Chondrocyte (in vitro differentiated cells): ENCODE measurements at places on chromosomes 2 and 18. TPM values are rescaled to one million over a fixed set of nuclear protein-coding genes. Genes with fewer than 3 reads are reported as not detected.
A peak's percentile ranks its signal among the peaks of the same experiment; 100 is the strongest.

GRCh38 chr2:199679883-199680282 lies 171.1 kb downstream of the FTCDNL1 start:
- no peak overlapping the region for H3K27ac ChIP-seq
- no peaks in the 10 kb centered on the region for H3K36me3 ChIP-seq
- H3K4me3 ChIP-seq: no peak overlapping the region
- no peaks in the 10 kb centered on the region for H3K4me1 ChIP-seq
- no peak for DNase-seq
- peaks cover 15% of the 10 kb centered on the region for H3K27me3 ChIP-seq

DNA sequence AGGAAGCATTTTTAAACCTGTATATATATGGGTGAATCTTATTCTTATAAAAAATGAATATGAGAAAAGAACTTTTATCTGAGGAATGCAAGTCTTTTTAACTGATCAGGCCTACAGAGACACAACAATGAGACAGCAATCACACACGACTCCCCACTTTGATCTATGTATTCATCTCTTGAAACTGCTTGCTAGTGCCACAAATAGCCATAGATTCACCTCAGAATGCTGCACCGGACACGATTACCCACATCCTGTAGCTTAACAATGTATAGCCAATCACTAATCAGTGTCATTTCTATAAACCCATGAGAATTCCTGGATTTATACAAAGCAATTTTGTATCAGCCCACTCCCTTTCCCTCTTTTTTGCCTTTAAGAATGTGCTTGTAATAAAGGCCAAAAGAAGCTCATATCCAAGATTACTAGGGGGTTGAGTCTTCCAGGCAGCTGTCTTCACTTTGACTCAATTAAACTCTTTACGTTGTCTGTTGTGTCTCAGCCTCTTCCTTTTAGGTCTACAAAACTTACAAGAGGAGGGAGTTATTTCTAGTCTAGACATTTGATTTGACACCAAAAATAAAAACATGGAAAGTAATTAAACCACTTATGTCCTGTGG lies 94.9 kb downstream of the MBD2 start:
- H3K4me3 ChIP-seq: no peak overlapping the region
- peaks cover 23% of the 10 kb centered on the region for H3K4me1 ChIP-seq
- no peak overlapping the region for H3K27ac ChIP-seq

DNA sequence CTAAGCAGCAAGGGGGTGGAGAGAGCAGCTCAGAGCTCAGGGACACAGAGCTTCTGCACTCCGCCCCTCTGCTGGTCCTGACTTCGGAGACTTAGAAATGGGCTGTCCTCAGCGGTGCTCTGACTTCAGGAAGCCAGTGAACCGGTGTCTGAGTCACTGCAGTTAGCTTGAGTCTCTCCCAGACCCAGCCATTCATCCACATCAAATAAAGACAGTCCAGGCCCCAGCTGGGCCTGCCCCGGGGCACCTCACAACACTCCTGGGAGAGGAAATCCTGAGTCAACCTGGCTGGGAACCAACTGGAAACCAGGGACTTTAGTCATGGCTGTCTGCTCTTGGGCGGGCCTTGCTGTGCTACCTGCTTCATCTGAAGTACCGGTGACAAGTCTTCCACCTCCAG lies 5.4 kb upstream of the ITGB6 start:
- H3K36me3 ChIP-seq: peaks cover 5% of the 10 kb centered on the region
- peak overlapping the region; percentile 61 for H3K4me3 ChIP-seq
- no peak for DNase-seq
- H3K27me3 ChIP-seq: no peaks in the 10 kb centered on the region
- peak overlapping the region; percentile 96 for H3K27ac ChIP-seq
- H3K4me1 ChIP-seq: peaks cover 86% of the 10 kb centered on the region

DNA sequence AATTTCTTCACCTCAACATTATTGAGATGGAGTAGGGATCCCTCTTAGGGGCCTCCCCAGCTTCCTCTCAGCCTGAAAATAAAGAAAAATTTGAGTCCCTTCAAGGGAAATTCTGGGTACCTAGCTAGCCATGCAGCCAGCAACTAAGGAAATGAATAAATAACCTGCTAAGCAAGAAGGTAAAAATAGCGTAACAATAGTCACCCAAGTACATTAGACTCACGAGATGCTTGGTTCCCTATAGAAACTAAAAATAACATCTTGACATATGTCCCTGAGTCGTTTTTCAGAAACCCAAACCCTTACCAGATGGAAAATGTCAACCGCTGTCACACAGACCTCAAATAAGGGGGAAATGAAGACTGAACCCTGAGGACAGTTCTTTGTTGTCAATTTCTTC lies 51.9 kb downstream of the CACNB4 start:
- H3K36me3 ChIP-seq: no peaks in the 10 kb centered on the region
- no peak for DNase-seq
- H3K4me3 ChIP-seq: no peak overlapping the region
- H3K27ac ChIP-seq: no peak overlapping the region

DNA sequence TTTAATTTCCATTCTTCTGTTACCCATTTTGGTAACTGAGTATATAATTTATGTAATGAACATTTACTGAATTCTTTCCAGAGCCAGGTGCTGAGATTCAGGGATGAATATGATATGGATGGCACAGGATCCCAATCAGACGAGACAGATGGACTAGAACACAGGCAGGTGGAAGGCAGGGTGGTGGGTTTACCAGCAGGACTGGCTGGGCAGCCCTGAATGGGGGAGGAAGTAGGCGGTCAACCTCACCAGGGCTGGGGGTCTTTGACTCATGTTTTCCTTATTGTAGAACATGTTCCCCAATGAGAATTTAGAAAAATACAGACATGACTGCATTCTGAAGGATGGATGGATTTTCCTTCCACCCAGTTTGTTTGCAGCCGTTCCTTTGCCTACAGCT lies 80.3 kb downstream of the CIB4 start:
- H3K27me3 ChIP-seq: peaks cover 62% of the 10 kb centered on the region
- DNase-seq: no peak
- H3K4me3 ChIP-seq: no peak overlapping the region
- no peak overlapping the region for H3K27ac ChIP-seq
- peaks cover 9% of the 10 kb centered on the region for H3K4me1 ChIP-seq

GRCh38 chr18:24220318-24220688 lies 81.4 kb downstream of the CABYR start:
- no peak overlapping the region for H3K4me3 ChIP-seq
- peaks cover 3% of the 10 kb centered on the region for H3K36me3 ChIP-seq
- peaks cover 19% of the 10 kb centered on the region for H3K4me1 ChIP-seq
- no peaks in the 10 kb centered on the region for H3K27me3 ChIP-seq
- H3K27ac ChIP-seq: no peak overlapping the region
- DNase-seq: no peak

DNA sequence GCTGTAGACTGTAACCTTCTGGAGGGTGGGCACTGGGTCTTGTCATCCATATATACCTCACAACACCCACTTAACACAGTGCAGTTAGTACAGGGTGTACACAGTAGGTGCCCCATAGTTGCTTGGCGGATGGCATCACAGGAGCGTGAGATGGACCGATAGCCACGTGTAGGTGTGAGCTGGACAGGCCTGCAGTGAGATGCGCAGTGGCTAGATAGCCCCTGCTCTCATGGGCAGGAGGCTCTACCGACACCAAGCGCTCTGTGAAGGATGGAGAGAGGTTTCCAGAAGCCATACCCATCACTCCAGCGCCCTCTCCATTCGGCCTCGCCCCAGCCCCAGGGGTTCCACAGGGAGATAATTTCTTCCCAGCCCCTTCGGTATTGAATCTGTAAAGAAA lies 49.5 kb downstream of the CAPN13 start:
- H3K4me1 ChIP-seq: peaks cover 5% of the 10 kb centered on the region
- H3K4me3 ChIP-seq: no peak overlapping the region
- peaks cover 30% of the 10 kb centered on the region for H3K27me3 ChIP-seq
- DNase-seq: peak; percentile 52

DNA sequence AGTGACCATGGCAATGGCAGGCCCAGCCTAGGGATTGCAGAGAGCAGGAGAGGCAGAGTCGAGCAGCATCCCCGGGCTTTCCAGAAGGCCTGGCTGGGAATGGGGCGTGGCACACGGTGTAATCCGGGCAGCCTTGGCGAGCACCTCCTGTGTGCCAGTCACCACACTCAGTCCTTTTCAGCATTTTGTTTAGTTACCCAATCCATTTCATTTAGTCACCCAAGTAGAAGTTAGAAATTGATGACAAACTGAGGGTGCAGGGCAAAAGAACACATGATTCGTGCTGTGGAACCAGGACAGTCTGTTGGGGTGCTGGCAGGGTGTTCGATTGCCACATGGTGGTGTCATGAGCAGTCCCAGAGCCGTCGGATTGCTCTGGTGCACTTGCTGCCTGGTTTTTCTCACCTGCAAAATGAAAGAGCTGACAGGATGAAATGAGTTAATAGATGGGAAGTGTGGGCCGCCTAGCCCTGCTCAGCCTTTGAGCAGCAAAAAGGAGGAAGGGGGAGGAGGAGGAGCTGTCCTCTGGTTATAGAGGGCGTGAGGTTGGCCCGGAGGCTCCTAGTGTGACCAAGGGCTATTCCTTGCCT lies 299.4 kb downstream of the AGAP1 start:
- no peak for DNase-seq
- no peaks in the 10 kb centered on the region for H3K27me3 ChIP-seq
- peaks cover 8% of the 10 kb centered on the region for H3K36me3 ChIP-seq
- H3K4me1 ChIP-seq: no peaks in the 10 kb centered on the region

- peaks cover 22% of the 10 kb centered on the region for H3K27me3 ChIP-seq
- DNase-seq: no peak
- H3K4me1 ChIP-seq: no peaks in the 10 kb centered on the region
- H3K36me3 ChIP-seq: no peaks in the 10 kb centered on the region
- H3K27ac ChIP-seq: no peak overlapping the region
These were observed 59.1 kb downstream of the CMPK2 start for GRCh38 chr2:6806604-6807003.

DNA sequence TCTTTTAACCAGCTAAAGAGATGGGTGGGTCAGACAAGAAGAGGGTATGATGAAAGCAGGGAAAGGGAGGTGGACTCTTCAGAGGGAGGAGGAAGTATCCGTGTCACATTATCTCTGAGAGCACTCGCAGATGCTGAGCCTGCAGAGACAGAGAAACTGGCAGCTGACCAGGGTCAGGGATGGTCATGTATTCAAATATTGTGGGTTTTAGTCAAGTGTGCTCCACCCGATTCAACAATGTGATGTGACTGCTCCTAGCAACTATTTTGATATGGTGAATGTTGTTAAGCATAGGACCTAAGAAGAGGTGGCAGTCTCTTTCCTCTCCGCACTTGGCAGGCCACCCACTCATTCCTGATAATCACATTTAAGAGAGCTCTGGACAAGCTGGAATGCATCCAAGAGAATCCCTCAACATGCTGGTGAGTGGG lies 1.3 kb upstream of the CLIP4 start:
- H3K4me3 ChIP-seq: peak overlapping the region; percentile 69
- no peaks in the 10 kb centered on the region for H3K36me3 ChIP-seq
- H3K27ac ChIP-seq: peak overlapping the region; percentile 91
- H3K4me1 ChIP-seq: peaks cover 55% of the 10 kb centered on the region
- no peak for DNase-seq

- H3K27me3 ChIP-seq: no peaks in the 10 kb centered on the region
- no peaks in the 10 kb centered on the region for H3K36me3 ChIP-seq
- H3K4me1 ChIP-seq: peaks cover 93% of the 10 kb centered on the region
These were observed 30.1 kb downstream of the MBP start for GRCh38 chr18:77102259-77103040.

DNA sequence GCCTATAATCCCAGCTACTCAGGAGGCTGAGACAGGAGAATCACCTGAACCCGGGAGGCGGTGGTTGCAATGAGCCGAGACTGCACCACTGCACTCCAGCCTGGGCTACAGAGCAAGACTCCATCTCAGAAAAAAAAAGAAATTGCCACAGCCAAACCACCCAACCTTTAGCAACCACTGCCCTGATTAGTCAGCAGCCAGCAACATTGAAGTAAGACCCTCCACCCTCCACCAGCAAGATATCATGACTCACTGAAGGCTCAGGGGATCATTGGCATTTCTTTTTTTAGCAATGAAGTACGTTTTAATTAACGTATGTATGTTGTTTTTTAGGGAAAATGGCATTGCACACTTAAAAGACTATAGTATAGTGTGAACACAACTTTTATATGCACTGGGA lies 349.1 kb upstream of the ACVR2A start:
- H3K4me1 ChIP-seq: peaks cover 3% of the 10 kb centered on the region
- H3K36me3 ChIP-seq: no peaks in the 10 kb centered on the region
- H3K27ac ChIP-seq: no peak overlapping the region
- no peak overlapping the region for H3K4me3 ChIP-seq

GRCh38 chr18:73908323-73908722 lies 239.3 kb downstream of the FBXO15 start:
- DNase-seq: no peak
- peaks cover 1% of the 10 kb centered on the region for H3K36me3 ChIP-seq
- no peaks in the 10 kb centered on the region for H3K4me1 ChIP-seq

GRCh38 chr2:116952254-116952653 lies 862.2 kb upstream of the DDX18 start:
- no peaks in the 10 kb centered on the region for H3K27me3 ChIP-seq
- no peaks in the 10 kb centered on the region for H3K36me3 ChIP-seq
- H3K27ac ChIP-seq: no peak overlapping the region
- H3K4me1 ChIP-seq: no peaks in the 10 kb centered on the region

DNA sequence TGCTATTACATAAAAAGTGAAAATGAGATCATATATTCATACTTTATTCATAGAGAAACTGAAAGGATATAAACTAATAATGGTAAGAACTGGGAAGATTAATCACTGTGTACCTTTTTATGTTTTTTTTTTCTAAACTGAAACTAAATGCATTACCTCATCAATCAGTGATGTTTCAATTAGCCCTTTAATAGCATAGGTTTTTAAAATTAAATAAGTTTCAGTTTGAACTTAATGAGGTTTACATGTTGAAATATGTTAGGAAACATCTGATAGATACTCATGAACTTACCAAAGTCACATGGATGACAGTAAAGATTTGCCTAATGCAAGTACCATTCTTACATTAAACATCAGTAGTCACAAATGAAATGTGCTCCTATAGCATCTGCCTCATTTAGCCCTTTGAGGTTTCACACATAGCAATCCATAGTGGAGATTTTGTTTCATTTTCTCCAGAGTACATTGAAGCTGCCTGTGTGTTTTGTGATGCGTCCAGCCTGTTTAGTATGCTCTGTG lies 8.9 kb downstream of the MAPRE2 start:
- H3K27ac ChIP-seq: peak overlapping the region; percentile 41
- no peak overlapping the region for H3K4me3 ChIP-seq
- H3K36me3 ChIP-seq: peaks cover 3% of the 10 kb centered on the region
- no peaks in the 10 kb centered on the region for H3K27me3 ChIP-seq
- no peak for DNase-seq

GRCh38 chr18:46475390-46475752 lies 181.6 kb downstream of the LOXHD1 start:
- H3K36me3 ChIP-seq: no peaks in the 10 kb centered on the region
- H3K4me1 ChIP-seq: peaks cover 6% of the 10 kb centered on the region
- peaks cover 32% of the 10 kb centered on the region for H3K27me3 ChIP-seq
- no peak for DNase-seq
- no peak overlapping the region for H3K4me3 ChIP-seq
- H3K27ac ChIP-seq: no peak overlapping the region

- H3K27me3 ChIP-seq: no peaks in the 10 kb centered on the region
- peaks cover 18% of the 10 kb centered on the region for H3K4me1 ChIP-seq
- DNase-seq: no peak
- H3K27ac ChIP-seq: no peak overlapping the region
- no peak overlapping the region for H3K4me3 ChIP-seq
- no peaks in the 10 kb centered on the region for H3K36me3 ChIP-seq
These were observed 198.0 kb upstream of the CCDC150 start for GRCh38 chr2:196441527-196441926.

Gene SIX3
- total RNA-seq: not detected in 3 replicates

Gene CERKL
- not detected in 3 replicates for total RNA-seq

Gene RAD51AP2
- total RNA-seq: not detected in 3 replicates

Gene ZNF521
- total RNA-seq: 29.7 to 56.7 TPM (median 31.6 TPM) in 3 replicates

Gene CNDP1
- total RNA-seq: 0.22 TPM in 1 of 3 replicates, not detected in the others

Gene DNAH7
- total RNA-seq: 0.03 to 0.70 TPM (median 0.20 TPM) in 3 replicates

Gene TRPM8
- total RNA-seq: 0.15 TPM in 1 of 3 replicates, not detected in the others

Gene LONRF2
- 1.7 to 1.8 TPM (median 1.7 TPM) in 3 replicates for total RNA-seq

Gene SMYD5
- 10.0 to 12.6 TPM (median 11.7 TPM) in 3 replicates for total RNA-seq
